ENCODE measurements at places on chromosomes 3 and 15. TPM values are rescaled to one million over a fixed set of nuclear protein-coding genes. Genes with fewer than 3 reads are reported as not detected.
A peak's percentile ranks its signal among the peaks of the same experiment; 100 is the strongest.

DNA sequence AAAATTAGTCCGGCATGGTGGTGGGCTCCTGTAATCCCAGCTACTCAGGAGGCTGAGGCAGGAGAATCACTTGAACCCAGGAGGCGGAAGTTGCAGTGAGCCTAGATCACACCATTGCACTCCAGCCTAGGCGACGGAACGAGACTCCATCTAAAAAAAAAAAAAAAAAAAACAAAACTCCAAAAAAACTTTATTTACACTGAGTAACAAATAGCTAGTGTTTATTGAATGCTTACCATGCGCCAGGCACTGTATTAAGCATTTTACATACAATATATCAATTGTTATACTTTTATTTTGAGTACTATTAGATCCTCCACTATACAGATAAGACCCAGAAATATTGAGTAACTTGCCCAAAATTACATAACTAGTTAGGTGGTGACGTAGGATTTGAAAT is 17.4 kb upstream of the ARIH1 start:
- no peak for DNase-seq

DNA sequence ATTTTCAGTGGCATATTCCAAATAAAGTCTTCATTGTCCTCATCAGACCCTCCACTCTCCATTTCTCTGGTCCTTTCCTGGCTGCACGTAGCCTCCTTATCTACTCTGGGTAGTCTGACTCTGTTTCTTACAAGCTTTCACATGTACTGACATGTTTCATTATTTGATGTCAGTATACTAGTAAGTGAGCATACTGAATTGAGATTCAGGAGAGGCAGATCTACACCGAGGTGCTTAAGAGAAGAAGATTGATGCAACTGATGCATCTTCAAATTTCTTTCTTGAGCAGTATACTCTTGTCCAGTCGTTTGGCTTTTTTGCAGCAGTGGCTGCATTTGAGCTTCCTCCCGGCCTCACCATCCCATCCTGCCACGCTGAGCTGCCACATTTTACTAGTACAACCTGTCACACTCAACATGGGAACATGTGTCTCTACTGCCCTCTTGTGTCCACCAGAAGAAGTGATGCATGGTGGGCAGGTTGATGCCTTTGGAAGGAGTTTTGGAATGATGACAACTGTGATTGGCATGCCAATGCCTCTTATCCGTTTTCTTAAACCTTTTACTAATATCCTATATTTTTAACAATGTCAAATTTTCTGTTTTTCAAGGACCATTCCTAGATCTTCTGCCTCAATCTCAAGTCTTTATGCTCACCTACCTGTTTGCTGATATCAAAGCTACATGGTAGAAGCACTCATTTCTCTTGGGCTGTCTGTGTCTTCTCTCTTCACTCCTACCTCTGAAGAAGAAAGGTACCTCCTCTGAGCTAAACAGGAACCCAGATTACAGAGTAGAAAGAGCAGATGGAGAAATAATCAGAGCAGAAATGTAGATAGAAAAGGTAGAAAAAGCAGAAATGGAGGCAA is 38.7 kb downstream of the GUCA1C start:
- DNase-seq = peak; percentile 40

- peak; percentile 86 for DNase-seq
These were observed at the start of gene CELF6 for GRCh38 chr15:72319985-72320671. Gene CELF6, minus strand, starts transcription at chr15:72320157. Its CDS starts 283 bp downstream, at chr15:72319874.

- no peak for DNase-seq
These were observed 135.7 kb upstream of the SLCO3A1 start for GRCh38 chr15:91717811-91718210.

DNA sequence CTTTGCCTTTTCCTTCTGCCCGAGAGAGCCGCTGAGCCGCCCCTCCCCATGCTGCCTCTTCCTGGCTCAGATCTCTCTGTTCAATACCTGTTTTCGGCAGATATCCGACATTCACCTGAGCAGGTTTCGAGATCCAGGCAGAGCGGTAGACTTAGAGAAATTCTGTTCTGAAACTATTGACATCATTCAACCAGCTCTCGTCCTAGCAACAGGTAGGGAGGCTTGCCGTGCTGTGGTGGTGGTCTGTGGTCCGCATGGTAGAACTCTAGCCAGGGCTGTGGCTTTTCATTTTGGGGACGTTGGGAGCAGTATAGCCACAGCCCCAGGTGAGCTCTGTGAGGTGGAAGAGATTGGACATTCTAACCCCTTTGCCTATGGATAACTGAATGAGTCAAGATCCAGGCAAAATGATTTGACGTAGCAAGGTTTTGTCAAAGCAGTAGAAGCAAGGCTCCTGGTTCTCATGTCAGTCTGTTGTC is 810 bp downstream of the TMEM62 start:
- no peak for DNase-seq

DNA sequence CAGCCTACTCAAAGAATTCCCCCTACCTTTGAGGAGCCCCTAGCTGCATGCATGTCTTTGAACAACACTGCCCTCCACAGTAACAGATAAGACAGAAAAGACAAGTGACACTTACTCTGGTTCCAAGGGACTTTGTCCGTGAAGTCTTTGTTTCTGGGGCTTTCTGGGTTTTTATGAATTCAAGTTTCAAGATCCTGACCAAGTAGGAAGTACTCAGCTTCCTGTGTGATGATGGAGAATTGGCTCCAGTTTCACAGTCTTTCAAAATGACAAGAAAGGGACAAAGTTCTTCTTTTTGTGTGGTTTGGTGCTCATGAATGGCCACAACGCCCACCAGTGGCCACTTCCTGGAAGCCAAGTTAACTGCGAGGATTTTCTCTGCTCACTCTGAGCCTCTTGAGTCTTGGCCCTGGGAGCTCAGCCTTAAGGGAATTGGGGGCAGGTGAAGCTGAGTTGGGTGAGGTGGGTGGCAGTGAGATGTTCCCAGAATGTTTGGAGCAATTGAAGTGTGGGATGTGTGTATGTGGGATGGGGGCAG is at the start of gene CCR1:
Gene CCR1, minus strand, starts transcription at position 147 of the 538 bp plus-strand sequence. CDS start 4,000 bp downstream, outside the sequence.
- DNase-seq = peak; percentile 4

PRRT3 gene
- 5.7 TPM for total RNA-seq

GNAT1 gene
- total RNA-seq = not detected

SAMMSON gene
- not detected for total RNA-seq

GRCh38 chr3:170321321-170322034 is 36.0 kb upstream of the SKIL start:
- no peak for DNase-seq

GRCh38 chr15:36769098-36769497 is 189.7 kb downstream of the CDIN1 start:
- no peak for DNase-seq

DNA sequence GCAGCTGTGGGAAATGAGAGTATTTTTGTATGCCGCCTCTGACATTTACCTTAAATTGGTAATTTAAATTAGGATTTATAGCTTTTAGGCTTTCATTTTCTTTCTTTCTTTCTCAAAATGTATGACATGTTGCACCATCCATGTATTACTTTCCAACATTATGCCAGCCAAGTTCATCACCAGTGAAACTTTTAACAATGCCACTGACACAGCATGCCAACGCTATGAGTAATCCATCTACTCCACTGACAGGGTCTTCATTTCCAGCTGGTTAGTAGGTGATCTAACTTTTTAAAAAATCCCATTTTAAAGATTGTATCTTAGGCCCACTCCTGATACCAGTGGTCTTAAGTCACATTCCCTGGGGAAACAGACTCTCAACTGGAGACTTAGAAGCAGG is 21.8 kb upstream of the CLDN16 start:
- DNase-seq = no peak

LOXL1 gene
- total RNA-seq = 17.3 TPM

DNA sequence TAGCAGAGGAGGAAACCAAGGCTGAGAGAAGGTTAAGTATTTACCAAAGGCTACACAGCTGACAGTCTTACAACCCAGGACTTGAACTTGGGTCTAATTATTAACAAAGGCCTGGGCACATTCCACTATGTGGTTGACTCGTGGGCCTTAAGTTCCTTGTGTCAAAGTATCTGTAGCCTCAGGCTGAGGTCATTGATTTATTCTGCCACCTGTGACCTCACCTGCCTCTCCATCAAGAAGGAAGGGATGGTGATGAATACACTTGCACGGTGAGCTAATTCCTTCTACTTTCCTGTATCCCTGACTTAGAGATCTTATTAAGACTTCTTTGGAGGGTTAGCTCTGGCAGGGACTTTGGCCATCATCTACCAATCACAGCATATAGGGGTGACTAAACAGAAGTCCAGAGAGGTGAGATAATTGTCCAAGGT is 19.9 kb upstream of the LRRC58 start:
- DNase-seq = no peak

DNA sequence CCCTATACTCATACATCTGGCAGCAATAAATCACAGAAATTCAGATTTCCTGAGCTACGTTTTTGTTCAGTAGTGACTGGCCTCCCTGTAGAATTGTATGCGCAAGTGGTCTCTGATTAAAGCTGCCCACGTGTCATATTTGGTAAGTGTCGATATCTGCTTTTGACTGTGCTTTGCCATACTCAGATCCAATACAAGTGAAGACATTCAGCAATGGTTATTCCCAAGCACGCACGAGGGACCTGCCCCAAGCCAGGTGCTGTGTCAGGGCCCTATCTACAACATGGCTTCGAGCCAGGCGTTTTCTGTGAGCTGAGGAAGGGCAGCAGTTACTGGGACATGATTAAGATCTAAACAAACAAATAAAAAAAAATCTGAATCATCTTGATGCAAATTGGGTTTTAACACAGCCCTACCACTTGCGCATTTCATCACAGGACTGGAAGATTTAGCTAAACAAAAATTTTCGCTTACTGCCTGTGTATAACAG is 47.2 kb upstream of the ICE2 start:
- DNase-seq = no peak

DNA sequence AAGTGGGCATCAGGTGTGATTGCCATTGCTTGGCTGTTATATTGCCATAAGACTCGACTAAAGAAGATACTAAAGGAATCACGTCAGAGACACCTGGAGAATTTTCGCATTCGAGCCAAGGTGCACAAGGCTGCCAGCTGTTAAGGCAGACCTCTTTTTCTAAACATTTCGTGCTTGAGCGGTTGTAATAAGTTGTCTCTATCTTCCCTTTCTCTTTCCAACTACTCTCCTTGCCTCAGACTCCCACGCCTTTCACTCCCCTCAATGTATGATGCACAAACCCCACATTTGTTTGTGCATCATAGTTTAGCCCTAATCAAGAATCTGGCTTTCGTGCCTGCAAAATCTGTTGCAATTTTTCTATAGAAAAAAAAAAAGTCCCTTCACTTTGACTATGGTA is 118.0 kb downstream of the IQCH start:
- no peak for DNase-seq

KIF23 gene
- total RNA-seq = 67.3 TPM

GRCh38 chr3:173887888-173888287 is 490.3 kb downstream of the NLGN1 start:
- no peak for DNase-seq

GRCh38 chr3:168157099-168157700 is 61.5 kb upstream of the GOLIM4 start:
- DNase-seq = no peak

DNA sequence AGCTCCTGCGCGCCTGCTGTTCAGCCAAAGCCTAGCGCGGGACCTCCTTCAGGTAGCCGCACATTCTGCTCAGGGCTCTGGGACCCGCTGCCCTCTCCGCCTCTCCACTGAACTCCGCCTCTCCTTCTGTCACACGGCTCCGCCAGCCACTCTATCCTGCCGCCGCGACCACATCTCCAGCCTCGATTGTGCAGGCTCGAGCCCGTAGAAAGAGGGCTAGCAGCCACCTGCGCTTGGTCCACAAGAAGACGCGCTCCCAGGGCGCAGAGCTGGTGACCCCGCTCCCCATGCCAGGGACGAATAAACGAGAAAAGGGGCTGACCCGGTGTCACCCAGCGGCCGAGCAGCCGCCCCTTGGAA is 1.1 kb upstream of the VIPR1 start:
- DNase-seq = no peak
